Caudate nucleus (tissue), 63 donors: ENCODE measurements at places on chromosomes 2 and 18.

GRCh38 chr2:212669761-212670160 is 131.2 kb upstream of the ERBB4 start:
- DNase-seq, result no peak

- no peak for DNase-seq
These were observed 18.3 kb upstream of the MAP4K4 start for GRCh38 chr2:101679037-101679726.

DNA sequence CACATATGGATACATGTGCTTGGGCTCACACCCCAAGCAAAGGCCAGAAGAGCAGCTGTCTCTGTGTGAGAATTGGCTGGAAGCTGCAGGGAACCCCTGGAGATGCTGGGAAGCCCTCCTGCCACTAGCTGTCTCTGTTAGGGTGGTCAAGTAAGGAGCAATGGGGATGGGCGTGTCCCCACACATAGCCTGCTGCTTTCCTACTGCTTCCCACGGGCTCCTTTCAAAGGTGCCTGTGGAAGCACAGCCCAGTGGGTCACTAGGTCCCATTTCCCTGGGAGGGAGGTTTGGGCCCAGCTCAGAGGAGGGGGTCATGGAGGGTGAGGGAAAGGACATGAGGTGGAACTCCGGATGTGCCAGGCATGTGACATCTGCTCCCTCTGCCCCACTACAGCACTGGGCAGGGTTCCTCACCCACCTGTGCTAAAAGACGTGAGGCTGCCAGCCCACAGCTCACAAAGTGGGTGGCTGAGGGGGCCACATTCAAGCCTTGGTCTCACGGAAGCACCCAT is 24.4 kb upstream of the MAL start:
- DNase-seq, result no peak

- DNase-seq, result no peak
These were observed 194.5 kb upstream of the STK17B start for GRCh38 chr2:196365923-196366322.

- DNase-seq, result no peak
These were observed 47.9 kb downstream of the RBMS1 start for GRCh38 chr2:160445673-160446072.
